ENCODE measurements at places on chromosomes 2 and 18. TPM values are rescaled to one million over a fixed set of nuclear protein-coding genes. Genes with fewer than 3 reads are reported as not detected.

The MDH1B gene
- total RNA-seq = 2.1 TPM

DNA sequence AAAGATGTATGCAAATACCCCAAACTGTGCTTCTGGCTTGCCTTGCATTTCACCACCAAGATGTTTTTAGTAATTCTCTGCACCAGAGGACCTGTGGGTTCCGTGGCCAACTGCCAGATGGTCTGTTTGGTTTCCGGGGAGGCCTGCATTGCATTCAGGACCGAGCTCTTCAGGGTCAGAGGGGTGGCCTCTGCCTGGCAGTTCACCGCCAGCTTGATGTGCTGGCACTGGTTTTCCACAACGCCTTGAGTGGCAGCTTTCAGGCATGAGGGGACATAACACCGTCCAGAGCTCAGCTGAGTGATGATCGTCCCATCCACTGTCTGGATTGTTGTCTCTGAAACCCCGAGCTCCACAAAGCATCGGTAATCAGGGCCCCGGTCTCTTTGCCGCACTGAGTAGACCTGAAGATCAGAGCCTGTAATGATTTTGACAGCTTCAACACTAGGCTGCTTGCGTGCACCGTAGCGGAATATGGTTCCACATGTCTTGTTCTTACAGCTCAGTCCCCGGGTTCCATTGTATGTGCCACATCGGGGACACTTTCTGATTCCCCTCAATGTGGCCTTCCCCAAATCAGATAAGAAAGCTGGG lies 9.4 kb downstream of the C2orf42 start:
- no peak for DNase-seq

DNA sequence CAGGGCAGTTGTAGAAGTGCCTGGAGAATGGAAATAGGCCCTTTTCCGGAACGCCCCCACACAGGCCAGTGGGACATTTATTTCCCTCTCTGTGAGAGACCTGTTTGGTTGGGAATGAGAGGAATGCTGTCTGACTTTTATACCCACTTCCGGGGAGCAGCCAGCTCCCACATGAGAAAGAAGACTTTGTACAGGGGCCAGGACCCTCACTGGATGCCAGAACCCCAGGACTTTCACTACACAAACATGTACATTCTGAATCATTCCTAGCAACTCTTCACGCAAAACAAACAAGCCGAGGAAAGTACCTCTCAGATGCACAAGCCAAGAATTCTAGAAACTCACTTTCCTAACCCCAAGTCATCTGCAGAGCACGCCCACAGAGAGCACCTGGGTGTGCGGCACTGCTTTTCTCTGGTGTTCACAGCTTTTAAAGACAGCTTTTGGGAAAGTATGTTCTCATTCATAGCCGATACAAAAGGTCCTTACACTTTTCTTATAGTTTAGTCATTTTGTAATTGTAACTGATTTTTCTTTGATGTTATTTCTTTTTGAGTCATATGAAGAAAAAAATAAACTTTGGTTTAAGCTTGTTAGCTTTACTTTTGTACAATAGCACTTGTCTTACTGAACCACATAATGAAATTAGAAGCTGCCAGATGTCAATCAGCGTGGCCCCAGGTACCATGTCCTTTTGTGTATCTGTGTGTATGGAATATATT lies 856.1 kb upstream of the ID2 start:
- no peak for DNase-seq

GRCh38 chr2:98480598-98480997 lies 35.9 kb downstream of the INPP4A start:
- no peak for DNase-seq

All from H1 (cell line).